ENCODE measurements at places on chromosomes 11 and 22.

GRCh38 chr11:102553835-102554282, 23.3 kb upstream of the MMP7 start:
- no peak for DNase-seq

DNA sequence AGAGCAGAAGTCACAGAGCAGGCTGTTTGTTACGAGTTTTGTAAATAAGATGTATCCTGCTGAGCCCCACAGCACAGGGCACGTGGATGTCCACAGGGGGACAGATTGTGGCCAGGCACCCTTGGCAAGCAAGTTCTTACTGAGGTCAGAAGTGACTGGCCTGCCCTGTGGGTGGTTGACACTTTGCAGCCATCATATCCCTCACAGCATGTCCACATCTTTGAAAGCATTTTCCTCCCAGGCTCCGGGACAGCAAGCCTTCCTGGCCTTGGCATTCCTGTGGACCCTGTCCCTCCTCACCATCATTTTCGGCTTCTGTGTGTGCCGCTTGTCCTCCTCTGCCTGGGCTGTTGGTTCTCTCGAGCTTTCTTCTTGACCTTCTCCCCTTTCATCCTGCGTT, 189.5 kb downstream of the TBC1D22A start:
- DNase-seq = no peak

DNA sequence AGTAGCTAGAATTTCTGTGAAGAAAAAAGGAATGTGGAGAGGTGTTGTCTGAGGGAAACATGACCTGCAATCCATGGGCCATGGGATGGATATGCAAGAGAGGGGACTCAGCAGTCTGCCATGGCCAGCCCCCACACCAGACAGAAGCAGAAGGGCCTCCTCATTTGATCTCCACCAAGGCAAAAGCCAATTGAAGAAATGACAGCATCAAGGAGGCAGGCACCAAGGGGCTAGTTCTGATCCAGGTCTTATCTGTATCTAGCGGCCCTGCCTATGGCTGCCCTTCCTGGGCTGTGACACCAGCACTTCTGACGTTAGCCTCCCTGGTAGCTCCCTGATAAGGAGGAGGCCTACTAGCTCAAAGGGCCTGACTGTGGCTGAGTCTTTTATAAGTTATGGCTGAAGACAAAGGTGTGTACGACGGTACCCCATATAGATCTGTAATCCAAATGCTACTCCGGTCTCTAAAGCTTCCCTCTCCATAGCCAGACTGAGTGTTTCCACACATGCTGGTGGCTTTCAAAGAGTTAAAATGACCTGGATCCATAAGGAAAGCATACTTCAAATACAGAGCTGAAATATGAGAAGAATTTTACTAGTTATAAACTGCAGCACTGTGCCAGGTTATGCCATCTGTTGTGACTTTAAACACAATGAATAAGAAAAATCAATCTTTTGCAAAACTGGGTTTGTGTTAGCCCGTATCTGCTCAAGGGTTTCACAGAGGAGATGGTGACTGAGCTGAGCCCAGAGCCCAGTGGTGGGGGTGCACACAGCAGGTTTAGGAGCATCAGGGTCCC, 34.4 kb downstream of the HIRA start:
- no peak for DNase-seq

DNA sequence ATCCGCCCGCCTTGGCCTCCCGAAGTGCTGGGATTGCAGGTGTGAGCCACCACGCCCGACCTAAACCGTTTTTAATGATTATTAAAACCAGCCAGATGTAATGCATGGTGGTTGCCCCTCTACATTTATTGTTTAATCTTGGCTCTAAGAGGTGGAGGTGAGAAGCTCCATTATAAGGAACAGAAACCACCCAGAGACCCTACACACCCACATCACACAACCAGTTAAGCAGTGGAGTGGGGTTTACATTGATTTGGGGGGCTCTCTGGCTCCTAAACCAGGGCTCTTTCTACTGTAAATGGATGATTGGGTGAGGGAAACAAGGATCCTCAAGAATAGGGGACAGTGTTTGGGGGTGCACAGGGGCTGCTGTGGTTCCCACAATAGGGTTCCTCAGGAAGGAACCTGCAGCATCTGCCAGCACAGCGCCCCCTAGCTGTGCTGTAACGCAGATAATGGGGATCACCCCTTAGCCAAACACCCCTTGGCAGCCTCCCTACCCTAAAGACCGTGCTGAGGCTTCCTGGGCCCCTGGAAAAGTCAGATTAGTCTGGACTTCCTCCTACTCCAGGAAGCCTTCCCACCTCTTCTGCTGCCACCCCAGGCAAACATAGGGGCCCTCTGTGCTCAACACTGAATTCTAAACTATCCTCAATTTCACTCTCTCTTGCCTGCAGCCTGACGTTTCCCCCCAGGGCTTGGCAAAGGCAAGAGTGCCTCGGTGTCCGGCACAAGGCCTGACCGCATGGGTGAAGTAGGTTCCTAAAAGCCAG, 2.4 kb downstream of the MPST start:
- peak; percentile 42 for DNase-seq

GRCh38 chr11:61111050-61111435, 8.8 kb downstream of the CD5 start:
- no peak for DNase-seq

- DNase-seq = no peak
Measured at GRCh38 chr22:46408568-46409506, 73.3 kb downstream of the TRMU start.

DNA sequence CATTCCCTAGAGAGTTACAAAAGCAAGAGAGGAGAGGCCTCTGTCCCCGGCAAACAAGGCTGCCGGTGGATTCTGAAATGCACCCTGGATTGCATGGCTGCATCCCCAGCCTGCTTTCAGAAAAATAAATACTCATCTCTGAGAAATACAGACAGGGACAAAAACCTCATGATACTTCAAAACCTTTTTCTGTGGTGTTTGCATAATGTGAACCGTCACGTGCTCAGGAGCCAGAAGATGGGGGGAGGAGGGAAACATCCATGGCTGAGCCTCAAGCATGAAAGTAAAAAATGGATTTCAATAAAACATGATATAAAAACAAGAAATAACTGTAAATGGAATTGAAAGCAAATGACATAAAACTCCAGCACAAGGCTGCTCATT, 198.5 kb upstream of the NCAM1 start:
- DNase-seq = no peak

- DNase-seq = no peak
Measured at GRCh38 chr11:130089674-130090073, 20.0 kb downstream of the APLP2 start.

GRCh38 chr11:103939694-103940093, 96.7 kb upstream of the DDI1 start:
- DNase-seq = no peak

- DNase-seq = no peak
Measured at GRCh38 chr11:59728913-59729312, 15.3 kb upstream of the OR10V1 start.

DNA sequence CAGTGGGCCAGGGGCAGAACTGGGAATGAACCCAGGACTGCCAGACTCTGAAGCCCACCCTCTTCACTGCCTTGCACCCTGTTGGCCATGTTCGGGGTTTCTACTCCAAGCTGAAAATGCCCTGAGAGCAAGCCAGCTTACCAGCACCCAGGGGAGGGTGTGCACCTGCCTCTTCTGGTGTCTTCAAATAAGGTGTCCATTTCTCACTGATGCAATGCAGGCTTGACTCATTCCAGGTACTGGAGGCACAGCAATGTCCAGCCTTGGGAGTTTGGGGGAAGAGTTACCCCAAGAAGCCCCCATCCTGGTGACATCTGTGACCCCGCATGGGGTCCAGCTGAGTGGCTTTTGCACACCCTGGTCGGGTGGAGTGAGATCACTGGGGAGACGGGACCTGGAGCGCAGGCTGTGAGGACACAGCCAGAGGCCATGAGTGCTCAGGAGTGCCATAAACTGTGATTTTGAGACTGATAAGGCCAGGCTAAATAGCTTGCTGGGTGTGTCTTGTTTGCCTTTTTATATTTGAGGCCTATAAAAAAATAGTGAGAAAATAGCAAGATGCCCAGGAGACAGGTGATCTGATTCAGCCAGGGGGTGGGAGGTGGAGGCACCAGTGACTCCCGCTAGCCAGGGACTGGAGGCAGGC, 4.6 kb upstream of the CERK start:
- no peak for DNase-seq

GRCh38 chr11:71172680-71173079, 79.7 kb downstream of the SHANK2 start:
- no peak for DNase-seq

GRCh38 chr11:36248436-36248835, 40.8 kb downstream of the COMMD9 start:
- DNase-seq = no peak

- DNase-seq = no peak
Measured at GRCh38 chr11:32213223-32213622, 122.3 kb downstream of the RCN1 start.

- no peak for DNase-seq
Measured at GRCh38 chr22:20232781-20233180, 35.3 kb downstream of the RTN4R start.

- DNase-seq = peak; percentile 90
Measured at GRCh38 chr11:12110201-12110713, at the start of gene MICAL2. Gene MICAL2, plus strand, starts transcription at chr11:12110590. Its CDS starts 51,566 bp downstream, at chr11:12162156.

- no peak for DNase-seq
Measured at GRCh38 chr11:79249295-79249993, 191.4 kb downstream of the TENM4 start.

DNA sequence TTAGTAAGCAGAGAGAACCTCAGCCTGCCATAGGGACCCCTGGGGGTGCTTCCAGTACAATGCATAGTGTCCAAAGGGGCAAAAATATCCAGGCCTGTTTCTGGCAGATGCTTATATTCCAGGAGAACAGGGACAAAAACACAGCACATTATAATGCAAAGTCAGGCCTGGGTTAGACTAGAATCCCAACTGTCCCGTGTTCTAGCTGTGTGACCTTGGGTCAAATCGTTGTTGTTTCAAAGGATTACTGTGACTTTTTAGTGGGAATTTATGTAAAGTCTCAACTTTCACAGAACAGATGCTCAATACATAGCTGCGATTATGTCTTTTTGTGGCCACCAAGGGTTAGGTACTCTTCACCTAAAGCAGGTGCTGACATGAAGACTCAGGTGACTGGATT, 86.0 kb downstream of the USP35 start:
- no peak for DNase-seq

GRCh38 chr11:76649851-76650372, 20.6 kb downstream of the LRRC32 start:
- DNase-seq = no peak

GRCh38 chr11:78190871-78191538, 2.3 kb downstream of the USP35 start:
- DNase-seq = no peak

DNA sequence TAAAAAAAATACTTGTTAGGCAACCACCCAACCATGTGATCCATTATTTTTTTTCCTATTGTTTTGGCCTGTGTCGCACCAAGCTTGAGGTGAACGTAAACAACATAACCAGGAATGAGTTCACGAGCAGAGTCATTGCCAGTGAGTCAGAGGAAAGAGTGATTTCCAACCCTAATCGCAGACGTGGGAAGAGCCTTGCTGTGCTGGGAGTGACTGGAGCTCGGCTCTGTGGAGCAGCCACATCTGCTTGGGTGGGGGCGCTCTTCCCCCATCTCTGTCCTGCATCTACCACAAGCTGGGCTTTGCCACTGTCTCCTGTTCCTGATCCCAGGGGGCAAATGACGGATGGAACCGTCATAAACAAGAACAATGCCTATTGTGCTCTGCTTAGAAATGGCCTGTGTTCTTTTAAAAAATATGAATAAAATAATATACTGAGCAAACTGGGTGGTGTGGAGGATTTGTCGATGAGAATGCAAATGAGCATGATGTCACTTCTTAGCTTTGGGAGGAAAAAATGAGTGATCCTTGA, 210.0 kb downstream of the KIRREL3 start:
- DNase-seq = no peak

- DNase-seq = no peak
Measured at GRCh38 chr11:116478669-116479668, 293.8 kb downstream of the BUD13 start.

- no peak for DNase-seq
Measured at GRCh38 chr11:35683728-35684339, 21.3 kb downstream of the TRIM44 start.

DNA sequence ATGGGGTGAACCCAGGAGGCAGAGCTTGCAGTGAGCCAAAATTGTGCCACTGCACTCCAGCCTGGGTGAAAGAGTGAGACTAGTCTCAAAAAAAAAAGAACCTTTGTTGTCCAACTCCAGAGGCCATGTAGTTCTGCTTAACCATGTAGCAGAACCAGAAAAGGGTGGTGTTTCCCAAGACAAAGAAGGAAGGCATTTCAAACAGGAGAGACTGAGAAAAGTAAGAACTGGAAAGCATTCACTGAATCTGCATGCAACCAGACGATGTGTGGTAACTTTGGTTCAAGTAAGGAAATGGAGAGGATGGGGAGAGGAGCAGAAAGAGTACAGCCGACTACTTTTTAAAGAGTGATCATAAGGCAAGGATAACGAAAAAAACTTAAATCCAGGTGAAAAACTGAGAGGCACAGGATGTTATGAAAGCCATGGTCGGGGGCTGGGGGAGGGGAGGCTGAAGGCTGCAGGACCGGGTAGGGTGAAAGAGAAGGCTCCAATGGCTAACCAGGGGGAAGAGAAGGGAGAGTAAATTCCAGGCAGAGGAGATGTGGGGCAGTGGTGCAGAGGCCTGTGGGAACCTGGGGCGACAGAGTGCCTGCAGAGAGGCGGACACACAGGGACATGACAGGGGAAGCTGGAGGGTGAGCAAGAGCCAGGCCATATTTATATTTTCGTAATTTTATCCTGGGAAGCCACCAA, 48.8 kb downstream of the MAPK1 start:
- DNase-seq = no peak

GRCh38 chr11:65491614-65492386, 7.0 kb upstream of the MALAT1 start:
- DNase-seq = no peak

DNA sequence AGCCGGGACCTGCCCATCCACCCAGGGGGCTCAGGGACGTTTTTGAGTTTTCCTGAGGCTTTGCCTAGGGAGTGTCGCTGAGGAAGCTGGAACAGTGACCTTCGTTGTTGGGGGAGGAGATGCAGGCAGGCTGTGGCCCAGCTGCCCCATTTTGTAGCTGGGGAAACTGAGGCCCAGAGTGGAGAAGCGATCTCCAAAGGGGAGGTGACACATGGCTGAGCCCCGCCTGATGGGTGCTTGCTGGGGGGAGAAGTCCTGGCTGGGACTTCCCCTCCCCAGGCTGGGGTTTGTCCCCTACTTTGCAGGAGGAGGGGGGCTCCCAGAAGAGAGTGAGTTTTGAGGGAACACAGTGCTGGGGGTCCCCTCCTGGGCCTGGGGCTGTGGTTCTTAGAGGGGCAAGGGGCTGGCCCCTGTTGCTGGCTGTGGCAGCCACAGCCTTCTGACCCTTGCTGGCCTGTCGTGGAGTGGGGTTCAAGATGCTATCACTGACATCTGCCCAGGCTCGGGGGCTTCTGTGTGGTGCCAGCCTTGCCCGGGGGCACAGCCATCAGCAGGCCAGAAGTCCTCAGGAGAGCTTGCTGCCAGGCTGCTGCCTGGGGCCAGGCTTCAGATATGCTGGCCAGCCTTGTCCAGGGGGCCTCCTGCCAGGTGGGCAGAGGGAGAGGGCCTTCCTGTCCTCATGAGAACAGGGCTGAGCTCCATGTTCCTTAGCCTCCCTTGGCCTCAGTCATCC, 21.4 kb downstream of the KCNQ1 start:
- DNase-seq = no peak

GRCh38 chr11:132260636-132261035, 890.2 kb downstream of the NTM start:
- DNase-seq = no peak

GRCh38 chr11:130631119-130631518, 182.7 kb downstream of the ADAMTS15 start:
- DNase-seq = peak; percentile 74
